ENCODE measurements at places on chromosomes 2 and 18.

- no peak for DNase-seq
These were observed 98.7 kb upstream of the CCBE1 start for GRCh38 chr18:59795882-59796281.

DNA sequence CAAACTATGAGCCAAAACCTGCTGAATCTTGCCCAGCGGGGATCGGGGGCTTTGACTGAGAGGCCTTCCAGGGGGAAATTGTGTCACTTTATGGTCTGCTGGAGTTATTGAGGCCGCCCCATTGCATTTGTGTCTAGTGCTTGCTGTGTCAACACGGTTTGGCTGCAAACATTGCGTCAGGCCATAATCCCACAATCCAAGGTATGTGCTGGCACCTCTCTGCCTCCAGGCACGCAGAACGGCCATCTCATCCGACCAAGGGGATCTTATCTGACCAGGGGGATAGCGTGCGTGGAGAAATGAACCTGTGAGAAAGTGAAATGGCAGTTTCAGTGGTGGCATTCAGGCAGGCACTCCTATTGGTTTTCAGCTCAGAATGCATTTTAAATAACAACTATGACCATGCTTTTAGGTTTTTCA is 18.1 kb upstream of the LYPD6B start:
- no peak for DNase-seq

GRCh38 chr2:88177556-88177955 is 7.4 kb downstream of the THNSL2 start:
- DNase-seq: no peak

DNA sequence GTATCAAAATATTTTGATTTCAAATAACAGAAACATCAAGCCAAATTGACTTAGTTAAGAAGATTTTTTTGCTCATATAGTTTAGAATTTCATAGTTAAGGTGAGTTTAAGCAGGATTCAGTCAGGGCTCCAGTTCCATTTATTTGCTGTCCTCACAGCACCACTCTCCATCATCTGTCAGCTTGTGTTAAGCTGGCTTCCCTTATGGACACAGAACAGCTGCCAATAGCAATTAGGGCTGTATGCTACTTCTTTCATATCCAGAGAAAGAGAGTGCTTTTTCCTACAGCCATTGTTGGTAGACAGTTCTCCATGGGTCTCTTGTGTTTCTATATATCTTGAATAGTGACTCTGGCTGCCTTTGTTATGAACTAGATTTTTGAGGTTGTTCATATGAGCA is 95.4 kb upstream of the CYP20A1 start:
- no peak for DNase-seq

- peak; percentile 71 for DNase-seq
These were observed 91.4 kb upstream of the CYRIA start for GRCh38 chr2:16756831-16757644.

- peak; percentile 20 for DNase-seq
These were observed 3.5 kb upstream of the NEUROD1 start for GRCh38 chr2:181683518-181684453.

- no peak for DNase-seq
These were observed 195.3 kb upstream of the SMAD2 start for GRCh38 chr18:48125724-48126123.

- DNase-seq: no peak
These were observed 121.8 kb upstream of the DNAJC10 start for GRCh38 chr2:182594286-182594685.

- no peak for DNase-seq
These were observed 8.8 kb downstream of the ODC1 start for GRCh38 chr2:10439185-10439879.

DNA sequence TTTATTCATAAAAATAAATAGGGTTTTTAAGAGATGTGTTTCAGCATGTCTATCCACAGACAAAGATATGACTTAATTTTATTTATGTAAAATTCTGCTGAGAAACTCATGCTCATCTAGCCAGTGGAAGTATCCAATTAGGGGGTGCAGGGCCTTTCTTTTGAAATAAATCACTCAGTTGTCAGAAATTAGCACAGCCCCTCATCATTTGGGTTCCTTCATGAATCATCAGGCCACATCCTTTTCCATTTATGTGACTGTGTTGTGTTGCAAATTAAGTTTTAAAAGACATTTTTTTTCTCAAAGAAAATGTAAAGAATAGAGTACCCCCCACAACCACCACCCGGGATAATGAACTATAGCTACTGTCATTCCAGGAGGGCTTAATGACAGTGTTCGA is 185.8 kb downstream of the NRP2 start:
- no peak for DNase-seq

- no peak for DNase-seq
These were observed 260.2 kb downstream of the INSIG2 start for GRCh38 chr2:118348380-118349034.

- no peak for DNase-seq
These were observed 524 bp downstream of the ANKRD30B start for GRCh38 chr18:14748496-14748895.

- no peak for DNase-seq
These were observed 677.4 kb upstream of the RAB6C start for GRCh38 chr2:129302106-129302505.

GRCh38 chr2:141933226-141933625 is 197.6 kb downstream of the LRP1B start:
- no peak for DNase-seq

DNA sequence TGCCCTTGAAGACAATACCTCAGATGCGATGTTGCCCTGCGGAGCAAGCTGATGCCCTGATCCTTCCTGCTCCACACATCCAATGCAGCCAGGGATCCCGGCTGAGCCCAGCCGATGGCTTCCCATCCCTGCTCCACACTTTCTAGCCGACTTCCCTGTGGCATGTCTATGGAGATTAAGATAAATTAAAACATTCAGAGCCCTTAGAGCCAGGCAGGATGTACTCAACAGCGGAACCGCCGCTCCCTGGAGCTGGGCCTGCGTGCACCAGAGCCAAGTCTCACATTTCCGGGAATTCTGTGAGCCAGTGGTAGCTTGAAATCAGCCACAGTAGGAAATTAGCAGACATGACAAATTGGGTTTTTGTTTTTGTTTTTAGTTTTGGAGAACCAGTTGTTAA is 620.6 kb downstream of the GALR1 start:
- no peak for DNase-seq

GRCh38 chr2:70367722-70368323 is 66.0 kb upstream of the FAM136A start:
- DNase-seq: no peak

DNA sequence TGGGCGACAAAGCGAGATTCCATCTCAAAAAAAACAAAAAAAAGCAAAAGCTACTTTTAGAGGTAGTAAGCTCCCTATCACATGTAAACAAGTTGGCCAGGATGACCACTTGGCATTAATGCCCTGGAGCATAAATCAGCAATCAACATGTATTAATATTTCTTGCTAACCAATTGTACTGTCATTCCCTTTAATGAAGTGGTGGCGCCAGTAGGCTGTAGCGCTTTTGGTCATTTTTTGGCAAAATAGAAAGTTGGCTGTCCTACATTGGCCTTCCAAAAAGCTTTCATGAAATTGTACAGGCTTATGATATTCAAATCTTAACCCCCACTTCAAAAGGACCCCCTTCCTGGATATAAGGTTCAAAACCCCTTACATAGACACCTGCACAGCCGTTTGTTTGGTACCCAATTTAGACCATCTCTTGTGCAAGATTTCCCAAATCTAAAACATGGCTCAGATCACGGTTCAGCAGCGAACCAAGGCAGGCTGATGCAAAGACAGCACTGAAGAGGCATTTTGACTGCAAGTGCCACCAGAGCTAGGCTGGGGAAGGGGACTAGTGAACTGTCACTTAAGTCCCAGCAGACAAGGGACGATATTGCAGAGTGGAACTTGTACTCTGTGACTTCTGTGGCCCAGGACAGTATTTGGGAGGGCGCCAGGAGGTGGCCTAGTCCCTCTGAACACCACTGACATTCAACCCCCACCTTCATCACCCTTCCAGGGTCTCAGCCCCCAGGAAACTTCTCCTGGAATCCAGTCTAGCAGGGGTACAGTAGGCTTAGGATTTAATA is 31.9 kb downstream of the SMAD7 start:
- no peak for DNase-seq

DNA sequence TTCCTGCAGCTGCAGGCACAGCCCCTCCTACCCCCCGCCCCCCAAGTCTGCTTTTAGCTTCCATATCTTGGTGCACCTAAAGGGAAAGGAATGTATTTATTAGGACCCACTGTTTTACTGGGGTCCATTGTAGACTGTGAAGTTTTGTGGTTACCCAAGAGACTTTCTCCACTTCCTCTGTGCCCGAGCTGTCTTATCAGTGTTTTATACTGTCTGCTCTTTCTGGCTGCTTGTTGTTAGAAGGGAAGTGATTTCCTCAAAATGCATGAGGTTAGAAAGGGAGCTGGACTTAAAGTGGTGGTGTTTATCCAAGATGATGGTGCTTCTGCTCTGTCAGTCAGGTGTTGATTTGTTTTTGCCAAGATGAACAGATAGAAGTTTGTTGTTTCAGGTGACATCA is 85.0 kb downstream of the PTH2R start:
- DNase-seq: no peak

- DNase-seq: no peak
These were observed 34.7 kb upstream of the FAM136A start for GRCh38 chr2:70336552-70336951.

DNA sequence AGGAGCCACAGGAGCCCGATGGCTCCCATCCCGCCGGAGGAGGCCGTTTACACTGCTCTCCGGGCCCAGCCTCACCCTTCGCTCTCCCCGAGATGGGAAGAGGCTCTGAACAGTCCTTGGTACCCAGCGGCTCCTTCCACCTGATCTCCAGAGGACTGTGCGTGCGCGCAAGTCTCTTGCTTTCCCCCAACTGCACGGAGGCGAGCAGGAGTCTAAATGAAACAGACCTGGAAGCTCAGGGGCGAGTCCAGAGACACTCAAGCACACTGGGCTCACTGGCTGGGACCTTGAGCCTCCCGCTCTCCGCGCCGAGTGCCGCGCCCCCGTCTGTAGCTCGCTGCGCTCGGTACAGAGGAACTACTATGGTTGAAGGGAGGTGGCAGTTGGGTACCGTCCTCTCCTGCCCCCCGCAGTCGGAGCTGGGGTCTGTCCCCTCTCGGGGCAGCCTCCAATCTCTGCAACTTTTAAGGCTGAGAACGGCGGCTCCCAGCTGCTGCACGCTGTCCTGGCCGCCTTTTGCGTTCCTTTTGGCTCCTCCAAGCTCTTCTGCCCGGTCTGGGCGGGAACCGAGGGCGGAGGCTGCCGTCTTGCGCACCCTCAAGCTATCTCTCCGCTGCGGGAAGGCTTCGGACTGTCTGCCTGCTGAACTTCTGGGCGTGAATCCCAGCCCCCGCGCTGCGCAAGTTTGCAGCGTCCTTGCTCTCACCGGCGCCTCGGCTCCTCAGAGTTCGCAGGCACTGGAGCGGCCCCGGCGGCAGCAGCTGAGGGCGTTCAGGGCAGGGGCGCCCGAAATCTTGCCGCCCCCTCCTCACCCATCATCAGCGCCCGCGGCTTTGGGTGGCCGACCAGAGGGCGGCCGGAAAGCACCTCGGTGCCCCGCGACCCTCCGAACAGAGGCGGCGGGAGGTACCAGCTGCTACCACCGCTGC is 491 bp downstream of the ALK start:
- peak; percentile 5 for DNase-seq

DNA sequence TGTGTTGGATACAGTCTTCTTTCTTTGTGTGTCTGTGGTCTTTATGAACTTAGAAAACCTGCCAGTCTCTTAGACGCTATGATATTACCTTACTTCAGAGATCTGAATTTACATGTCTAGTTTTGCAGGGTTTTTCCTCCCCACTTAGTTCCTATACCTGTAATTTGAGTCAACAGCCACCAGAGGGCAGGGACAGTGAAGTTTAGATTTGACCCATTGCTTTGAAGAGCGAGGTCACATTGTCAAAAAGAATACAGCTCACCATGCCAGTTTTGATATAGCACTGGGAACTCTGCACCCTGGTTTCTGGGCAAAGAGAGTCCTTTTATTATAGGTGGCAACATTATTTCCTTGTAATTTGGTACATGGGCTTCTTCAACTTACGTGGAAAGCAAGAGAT is 102.3 kb downstream of the MAPK4 start:
- no peak for DNase-seq

GRCh38 chr2:99806758-99807157 is 316.9 kb upstream of the REV1 start:
- no peak for DNase-seq

GRCh38 chr2:217935235-217935879 is 67.4 kb downstream of the TNS1 start:
- no peak for DNase-seq

GRCh38 chr2:216578325-216578724 is 54.9 kb upstream of the IGFBP2 start:
- DNase-seq: no peak

DNA sequence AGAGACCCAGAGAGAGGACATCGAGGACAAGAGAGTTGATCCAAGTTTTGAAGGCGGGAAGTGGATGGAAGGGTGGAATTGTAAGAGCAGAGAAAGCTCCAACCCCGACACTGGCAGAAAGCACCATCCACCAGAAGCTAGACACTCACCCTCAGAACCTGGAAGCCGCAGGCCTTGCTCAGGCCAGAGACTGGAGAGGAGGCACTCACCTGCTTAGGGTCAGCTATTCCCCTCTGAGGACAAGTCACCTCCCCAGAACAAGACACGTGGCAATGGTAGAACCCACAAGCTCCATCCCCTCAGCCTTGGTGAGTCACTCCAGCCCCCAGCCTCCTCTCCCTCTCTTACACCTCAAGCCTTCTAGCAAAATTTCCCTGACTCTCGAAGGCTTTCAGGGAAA is 64.9 kb downstream of the STEAP3 start:
- DNase-seq: no peak

- no peak for DNase-seq
These were observed 24.5 kb upstream of the TGIF1 start for GRCh38 chr18:3425446-3425845.

DNA sequence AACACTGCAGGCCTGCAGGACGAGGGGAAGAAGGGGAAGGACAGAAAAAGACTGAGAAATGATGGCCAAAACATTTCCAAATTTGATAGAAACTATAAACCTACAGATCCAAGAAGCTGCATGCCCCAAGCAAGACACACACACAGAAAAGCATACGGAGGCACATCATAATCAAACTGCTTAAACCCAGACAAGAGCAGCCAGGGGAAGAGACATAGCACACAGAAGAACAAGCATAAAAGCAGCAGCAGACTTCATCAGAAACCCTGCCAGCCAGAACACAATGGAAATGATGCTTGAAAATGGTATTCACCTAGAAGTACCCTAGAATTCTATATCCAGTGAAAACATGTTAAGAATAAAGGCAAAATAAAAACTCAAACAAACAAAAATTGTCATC is 57.2 kb upstream of the RNU4ATAC start:
- DNase-seq: no peak

GRCh38 chr18:2827061-2827460 is 19.7 kb upstream of the EMILIN2 start:
- no peak for DNase-seq

DNA sequence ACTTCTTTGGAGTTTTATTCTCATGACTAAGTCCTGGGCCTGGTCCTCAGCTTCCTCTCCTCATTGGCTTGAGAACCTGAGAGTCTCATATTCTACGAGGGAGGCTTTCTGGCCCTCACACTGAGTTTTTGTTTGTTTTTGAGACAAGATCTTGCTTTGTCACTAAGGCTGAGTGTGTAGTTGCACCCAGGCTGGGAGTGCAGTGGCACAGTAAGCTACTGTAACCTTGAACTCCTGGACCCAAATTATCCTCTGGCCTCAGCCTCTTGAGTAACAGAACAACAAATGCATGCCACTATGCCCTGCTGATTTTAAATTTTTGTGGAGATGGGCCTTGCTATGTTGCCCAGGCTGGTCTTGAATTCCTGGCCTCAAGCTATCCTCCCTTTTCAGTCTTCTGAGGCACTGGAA is 22.6 kb downstream of the PRKRA start:
- DNase-seq: no peak

GRCh38 chr2:32832821-32833220 is 113.9 kb upstream of the LTBP1 start:
- no peak for DNase-seq

- DNase-seq: no peak
These were observed 11.6 kb downstream of the NFE2L2 start for GRCh38 chr2:177252808-177253531.
